Activated T-helper 17 cell treated with anti-CD3 and anti-CD28 coated beads, Interleukin-2, amount 50 U/mL, for 72 hours (primary cell): ENCODE measurements at places on chromosomes 2 and 18. TPM values are rescaled to one million over a fixed set of nuclear protein-coding genes. Genes with fewer than 3 reads are reported as not detected.

The CFAP210 gene
- not detected for total RNA-seq

The FRZB gene
- not detected for total RNA-seq

The COL5A2 gene
- total RNA-seq = 0.32 TPM

The ABCB11 gene
- not detected for total RNA-seq

GRCh38 chr2:190974629-190975361, 39.2 kb downstream of the STAT1 start:
- H3K4me1 ChIP-seq = peaks cover 23% of the 10 kb centered on the region
- peak overlapping the region; percentile 67 for H3K27ac ChIP-seq
- H3K36me3 ChIP-seq = no peaks in the 10 kb centered on the region
- no peak for ATAC-seq

GRCh38 chr18:10928772-10929373, 220.5 kb downstream of the PIEZO2 start:
- no peaks in the 10 kb centered on the region for H3K4me1 ChIP-seq
- no peaks in the 10 kb centered on the region for H3K36me3 ChIP-seq
- no peak for ATAC-seq
- H3K4me3 ChIP-seq = no peak overlapping the region
- peaks cover 3% of the 10 kb centered on the region for H3K27me3 ChIP-seq
- no peak overlapping the region for H3K27ac ChIP-seq

DNA sequence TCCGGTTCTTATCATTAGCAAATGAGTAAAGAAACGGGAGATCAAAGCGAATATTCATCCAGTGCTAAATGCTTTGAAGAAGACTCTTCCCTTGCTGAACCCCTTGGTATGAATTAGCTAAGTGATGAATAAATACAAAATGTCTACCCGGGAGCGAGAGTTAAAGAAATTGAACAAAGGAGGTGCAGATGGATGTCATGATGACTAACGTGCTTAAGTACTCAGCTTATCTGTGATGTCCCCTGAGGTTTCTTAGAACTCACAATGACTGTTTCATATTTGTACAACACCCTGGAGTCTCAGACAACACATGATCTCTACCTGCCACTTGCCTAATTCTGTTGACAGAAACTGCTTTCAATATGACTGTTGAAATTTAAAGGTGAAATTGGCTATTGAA, 148.5 kb downstream of the TMEM200C start:
- ATAC-seq = no peak
- H3K36me3 ChIP-seq = no peaks in the 10 kb centered on the region
- no peak overlapping the region for H3K4me3 ChIP-seq
- H3K4me1 ChIP-seq = no peaks in the 10 kb centered on the region

- no peaks in the 10 kb centered on the region for H3K27me3 ChIP-seq
- H3K4me3 ChIP-seq = no peak overlapping the region
- peaks cover 5% of the 10 kb centered on the region for H3K4me1 ChIP-seq
- no peak for ATAC-seq
Measured at GRCh38 chr2:8774371-8774770, 63.0 kb downstream of the KIDINS220 start.

DNA sequence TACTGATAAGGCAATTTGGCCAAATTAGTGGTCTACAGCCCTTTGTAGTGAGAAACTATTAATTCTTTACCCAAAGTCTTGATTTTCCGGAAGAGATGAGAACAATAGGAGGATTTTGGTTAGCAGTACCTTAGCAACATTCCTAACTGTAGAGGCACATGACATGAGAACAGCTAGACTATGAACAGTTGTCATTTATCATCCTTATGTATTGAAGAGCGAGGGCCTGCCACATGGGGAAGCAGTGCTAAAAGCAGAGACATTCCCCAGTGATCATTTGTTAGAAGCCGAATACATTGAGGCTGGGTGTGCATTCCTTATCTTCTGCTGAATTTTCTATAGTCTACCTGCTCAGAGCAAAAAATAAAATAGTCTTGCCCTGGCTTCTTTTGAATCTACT, 65.2 kb downstream of the RBBP8 start:
- ATAC-seq = no peak
- H3K4me3 ChIP-seq = no peak overlapping the region
- no peaks in the 10 kb centered on the region for H3K4me1 ChIP-seq
- H3K27me3 ChIP-seq = no peaks in the 10 kb centered on the region
- no peak overlapping the region for H3K27ac ChIP-seq
